ENCODE measurements at places on chromosomes 13 and 19.

GRCh38 chr13:39012608-39013007 lies 22.0 kb upstream of the STOML3 start:
- DNase-seq: no peak

- no peak for DNase-seq
Measured at GRCh38 chr19:46755077-46755852, 9.0 kb upstream of the STRN4 start.

DNA sequence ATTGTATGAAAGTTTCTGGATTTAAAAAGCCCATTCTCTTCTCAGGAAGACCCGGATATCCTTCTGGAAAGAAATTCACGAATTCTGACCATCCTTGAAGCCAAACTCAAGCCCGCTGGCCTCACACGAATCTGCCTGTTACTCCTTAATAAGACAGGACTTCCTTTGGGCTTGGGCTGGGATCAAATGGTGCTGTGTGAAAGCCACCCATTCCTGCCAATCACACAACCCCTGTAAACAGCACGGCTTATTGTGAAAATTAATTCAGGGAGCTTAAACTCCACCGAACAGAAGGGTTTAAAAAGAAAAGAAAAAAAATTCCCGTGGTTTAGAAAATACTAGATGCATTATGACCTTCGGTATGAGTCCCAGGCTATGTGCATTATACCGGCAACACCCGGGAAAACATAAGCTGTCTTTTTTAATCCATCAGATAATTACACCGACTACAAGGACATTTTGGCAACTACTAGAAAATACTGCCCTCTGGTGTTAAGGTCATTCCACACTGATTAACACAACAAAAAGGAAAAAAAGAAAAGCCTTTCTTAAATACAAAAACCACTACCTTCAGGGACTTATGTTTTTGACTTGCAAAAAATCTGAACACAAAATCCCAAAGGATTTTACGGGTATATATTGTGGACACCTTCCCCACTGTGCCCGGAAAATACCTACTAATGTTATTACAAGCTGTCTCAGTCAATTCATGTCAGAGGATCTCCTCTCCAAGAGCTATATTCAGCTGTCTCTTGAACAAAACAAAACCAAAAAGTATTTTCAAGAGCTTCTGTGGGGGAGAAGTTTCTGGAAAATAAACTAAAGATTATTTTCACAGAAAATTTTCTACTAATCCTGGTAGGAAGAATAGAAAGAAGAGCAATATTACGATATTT lies 76.0 kb upstream of the LSM14A start:
- DNase-seq: no peak

- DNase-seq: no peak
Measured at GRCh38 chr13:84433024-84433423, 550.8 kb upstream of the SLITRK1 start.

DNA sequence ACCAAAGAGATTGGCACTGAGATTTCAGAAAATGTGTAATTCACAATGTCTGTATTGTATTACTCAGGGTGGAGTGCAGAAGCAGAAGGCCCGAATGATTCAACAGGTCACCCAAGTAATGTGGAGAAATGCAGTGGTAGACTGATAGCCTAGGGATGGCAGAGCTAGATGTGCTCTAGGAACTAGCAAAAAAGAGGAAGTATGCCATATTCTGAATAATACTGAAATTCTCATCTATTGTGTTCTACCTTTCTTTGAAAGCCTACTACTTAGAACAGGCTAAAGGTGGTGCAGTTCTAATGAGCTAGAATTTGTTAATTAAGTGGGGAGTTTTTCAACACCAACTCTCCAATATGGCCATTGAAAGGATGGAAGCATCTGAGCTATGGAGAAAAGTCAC lies 1449.8 kb upstream of the MIR17HG start:
- no peak for DNase-seq

DNA sequence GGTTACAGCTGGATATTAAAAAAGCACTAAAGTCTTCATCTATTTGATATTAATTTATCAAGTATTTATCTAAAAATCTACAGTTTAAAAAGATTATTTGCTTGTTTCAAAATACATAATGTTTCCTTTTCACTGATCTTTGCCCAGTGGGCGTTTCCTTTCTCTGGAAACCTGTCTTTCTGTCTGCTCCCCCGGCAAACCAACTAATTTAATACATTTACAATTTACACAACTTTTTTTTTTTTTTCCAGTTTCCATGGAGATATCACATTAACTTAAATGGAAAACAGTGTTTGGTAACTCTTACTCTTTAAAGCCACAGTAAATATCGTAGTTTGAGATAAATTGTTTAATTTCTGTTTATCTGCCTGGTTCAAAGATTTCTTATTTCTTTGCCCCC lies 5.3 kb downstream of the GPC6 start:
- no peak for DNase-seq

GRCh38 chr13:109790942-109791605 lies 4.7 kb upstream of the IRS2 start:
- DNase-seq: no peak

DNA sequence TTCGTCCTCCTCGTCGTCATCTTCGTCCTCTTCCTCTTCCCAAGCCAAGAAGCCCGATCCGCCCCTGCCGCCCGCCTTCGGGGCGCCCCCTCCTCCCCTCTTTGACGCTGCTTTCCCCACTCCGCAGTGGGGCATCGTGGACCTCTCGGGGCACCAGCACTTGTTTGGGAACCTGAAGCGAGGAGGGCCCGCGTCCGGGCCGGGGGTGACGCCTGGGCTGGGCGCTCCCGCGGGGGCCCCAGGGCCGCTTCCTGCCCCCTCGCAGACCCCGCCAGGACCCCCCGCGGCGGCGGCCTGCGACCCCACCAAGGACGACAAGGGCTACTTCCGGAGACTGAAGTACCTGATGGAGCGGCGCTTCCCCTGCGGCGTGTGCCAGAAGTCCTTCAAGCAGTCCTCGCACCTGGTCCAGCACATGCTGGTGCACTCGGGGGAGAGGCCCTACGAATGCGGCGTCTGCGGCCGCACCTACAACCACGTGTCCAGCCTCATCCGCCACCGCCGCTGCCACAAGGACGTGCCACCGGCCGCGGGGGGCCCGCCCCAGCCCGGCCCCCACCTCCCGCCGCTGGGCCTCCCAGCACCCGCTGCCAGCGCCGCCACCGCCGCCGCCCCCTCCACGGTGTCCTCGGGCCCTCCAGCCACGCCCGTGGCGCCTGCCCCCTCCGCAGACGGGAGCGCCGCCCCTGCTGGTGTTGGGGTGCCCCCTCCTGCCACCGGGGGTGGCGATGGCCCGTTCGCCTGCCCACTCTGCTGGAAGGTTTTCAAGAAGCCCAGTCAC lies 8.7 kb downstream of the ZNF865 start:
- no peak for DNase-seq

DNA sequence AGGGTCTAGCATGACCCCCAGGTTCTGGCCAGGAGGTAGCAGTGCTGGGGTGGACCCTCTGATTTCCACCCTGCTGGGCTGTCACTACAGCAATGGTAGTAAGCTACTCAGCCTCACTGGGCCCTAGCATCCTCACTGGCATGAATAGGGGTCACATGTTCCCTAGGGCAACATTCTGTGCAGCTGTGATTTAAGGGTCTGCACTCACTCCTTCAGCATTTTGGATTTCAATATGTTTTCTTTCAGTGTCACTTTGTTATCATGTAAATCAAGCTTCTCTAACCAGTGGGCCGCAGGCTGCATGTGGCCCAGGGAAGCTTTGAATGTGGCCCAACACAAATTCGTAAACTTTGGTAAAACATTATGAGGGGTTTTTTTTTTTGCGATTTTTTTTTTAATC lies 57.8 kb downstream of the SPATA13 start:
- no peak for DNase-seq

DNA sequence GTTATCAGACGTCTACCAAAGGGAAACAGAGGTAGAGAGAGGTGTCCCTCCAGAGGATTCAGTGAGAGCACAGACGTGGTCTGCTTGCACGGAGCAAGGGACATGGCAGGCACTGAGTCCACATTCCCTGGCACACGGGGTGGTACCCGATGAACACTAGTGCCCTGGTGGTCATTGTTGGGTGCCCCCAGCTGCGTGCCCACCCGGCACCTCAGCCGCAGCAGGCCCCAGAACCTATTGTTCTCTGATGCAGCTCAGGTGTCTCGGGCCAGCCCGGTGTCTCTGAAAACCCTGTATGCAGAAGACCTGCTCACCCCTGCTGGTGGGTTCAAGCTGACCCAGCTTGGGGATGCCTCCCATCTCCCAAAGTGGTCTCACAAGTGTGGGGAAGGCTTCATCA lies 11.9 kb downstream of the SUGP1 start:
- no peak for DNase-seq

GRCh38 chr19:49155820-49156346 lies 687 bp upstream of the HRC start:
- no peak for DNase-seq

GRCh38 chr19:58499021-58499927 lies 12.5 kb downstream of the SLC27A5 start:
- peak; percentile 89 for DNase-seq

DNA sequence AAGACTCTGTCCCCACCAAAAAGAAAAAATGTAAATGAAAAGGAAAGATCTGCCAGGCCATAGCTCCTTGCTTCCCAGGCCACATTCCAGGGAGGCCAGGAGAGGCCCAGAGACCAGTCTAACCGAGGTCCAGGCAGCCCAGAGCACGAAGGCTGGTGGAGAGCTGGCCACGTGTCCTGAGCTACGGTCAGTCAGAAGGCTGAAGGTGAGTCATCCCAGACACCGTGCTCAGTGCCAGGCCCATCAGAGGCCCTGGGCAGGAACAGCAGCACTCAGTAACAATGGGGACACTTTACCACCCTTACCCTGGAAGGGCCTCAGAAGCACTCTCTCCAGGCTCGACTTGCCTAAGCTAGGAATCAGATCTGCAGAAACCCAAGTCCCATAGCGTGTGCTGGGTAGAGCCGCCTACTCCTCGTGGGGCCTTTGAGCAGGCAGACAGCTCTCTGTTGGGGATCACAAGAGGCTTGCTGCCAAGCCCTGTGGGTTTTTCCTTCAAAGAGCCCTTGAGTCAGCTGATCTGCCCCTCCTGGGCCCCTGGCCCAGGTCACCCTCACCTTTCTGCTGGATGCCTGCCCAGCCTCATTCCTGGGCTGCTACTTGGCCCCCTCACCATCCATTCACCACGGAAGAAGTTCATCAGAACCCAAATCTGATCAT lies 11.6 kb upstream of the DNMT1 start:
- DNase-seq: no peak

GRCh38 chr13:18943721-18944391 lies 237.8 kb downstream of the TUBA3C start:
- no peak for DNase-seq

- DNase-seq: no peak
Measured at GRCh38 chr19:7792281-7792680, 29.2 kb downstream of the CLEC4M start.

GRCh38 chr19:47135156-47135555 lies 4.5 kb downstream of the SAE1 start:
- DNase-seq: no peak

- DNase-seq: no peak
Measured at GRCh38 chr13:113406321-113407102, 42.6 kb upstream of the GRTP1 start.

DNA sequence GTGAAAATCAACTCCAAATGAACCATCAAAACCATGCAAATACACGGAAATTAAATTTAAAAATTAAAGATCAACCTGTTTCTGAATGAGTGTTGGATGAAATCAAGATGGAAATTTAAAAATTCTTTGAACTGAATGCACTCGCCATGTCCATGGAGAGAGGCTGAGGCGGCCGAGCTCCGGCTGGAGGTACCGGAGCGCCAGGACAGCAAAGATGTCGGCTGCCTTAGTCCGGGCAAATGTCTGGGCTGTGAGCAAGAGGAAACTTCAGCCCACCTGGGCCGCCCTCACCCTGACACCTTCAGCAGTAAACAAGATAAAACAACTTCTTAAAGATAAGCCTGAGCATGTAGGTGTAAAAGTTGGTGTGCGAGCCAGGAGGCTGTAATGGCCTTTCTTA lies 5.3 kb upstream of the ZNF506 start:
- DNase-seq: no peak

DNA sequence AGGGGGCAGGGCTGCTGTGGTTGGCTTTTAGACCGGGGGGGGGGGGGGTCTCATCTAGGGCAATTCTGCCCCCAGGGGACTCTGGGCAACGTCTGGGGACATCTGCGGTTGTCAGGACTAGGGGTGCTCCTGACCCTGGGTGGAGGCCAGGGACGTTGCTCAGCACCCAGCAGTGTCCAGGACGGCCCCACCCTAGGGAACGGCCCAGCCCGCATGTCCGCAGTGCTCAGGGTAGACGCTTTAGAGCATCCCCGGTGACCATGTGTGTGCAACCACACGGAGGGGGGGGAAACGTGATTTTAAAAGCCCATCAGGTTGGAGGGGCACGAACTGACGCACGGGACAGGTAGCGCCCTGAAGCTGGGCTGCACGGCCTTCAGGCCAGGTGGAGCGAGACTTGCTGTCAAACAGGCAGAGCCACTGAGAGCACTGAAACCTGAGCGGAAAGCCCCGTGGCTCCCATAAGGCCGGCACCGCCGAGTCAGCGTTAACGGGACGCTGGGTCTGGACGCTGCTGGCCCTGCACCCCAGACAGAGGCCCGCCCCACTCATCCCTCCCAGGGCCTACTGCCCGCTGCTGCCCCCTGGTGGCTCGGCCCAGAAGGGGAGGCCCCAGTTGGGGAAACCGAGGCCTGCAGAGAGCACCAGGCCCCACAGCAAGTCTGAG lies 8.3 kb downstream of the CACTIN start:
- DNase-seq: peak; percentile 31
